ENCODE measurements at places on chromosomes 2 and 18. TPM values are rescaled to one million over a fixed set of nuclear protein-coding genes. Genes with fewer than 3 reads are reported as not detected.

Gene RUFY4
- not detected for total RNA-seq

Gene NYAP2
- total RNA-seq: not detected

Gene CXCR1
- not detected for total RNA-seq

Gene LIMS3
- total RNA-seq: 0.26 TPM

Gene MTA3
- total RNA-seq: 36.5 TPM

Gene SEC11C
- 57.1 TPM for total RNA-seq

Gene RFX8
- total RNA-seq: not detected

Gene ZNF521
- 5.0 TPM for total RNA-seq

Gene VIL1
- not detected for total RNA-seq

Gene TMEM247
- total RNA-seq: not detected

Gene CNTNAP5
- total RNA-seq: not detected

Gene GDF7
- total RNA-seq: not detected

Gene DSG1
- total RNA-seq: not detected

Gene SKA1
- total RNA-seq: 42.0 TPM

Gene GGCX
- 45.6 TPM for total RNA-seq

Gene MAPRE2
- 7.5 TPM for total RNA-seq

Gene NTSR2
- not detected for total RNA-seq

Gene KCNIP3
- 14.1 TPM for total RNA-seq

Gene WDCP
- 10.6 TPM for total RNA-seq

Gene ONECUT2
- not detected for total RNA-seq

Gene ATG9A
- 74.5 TPM for total RNA-seq

Gene ABCG5
- not detected for total RNA-seq

Gene ARHGAP15
- total RNA-seq: not detected

Gene UBE2E3
- 55.2 TPM for total RNA-seq

Gene UGT1A6
- total RNA-seq: 0.20 TPM

Gene SSB
- total RNA-seq: 101 TPM

Gene RAB31
- total RNA-seq: 16.7 TPM

Gene OTOS
- total RNA-seq: not detected

Gene SDC1
- 40.5 TPM for total RNA-seq

Gene TGFA
- total RNA-seq: 0.43 TPM

Gene CIDEA
- not detected for total RNA-seq

Gene ATOH8
- 59.1 TPM for total RNA-seq

Gene COLEC11
- not detected for total RNA-seq

Gene TRAF3IP1
- total RNA-seq: 3.8 TPM

Gene PSMA8
- total RNA-seq: 0.23 TPM

Data from MG63 (cell line).